ENCODE measurements at places on chromosomes 4 and X.
A peak's percentile ranks its signal among the peaks of the same experiment; 100 is the strongest.

DNA sequence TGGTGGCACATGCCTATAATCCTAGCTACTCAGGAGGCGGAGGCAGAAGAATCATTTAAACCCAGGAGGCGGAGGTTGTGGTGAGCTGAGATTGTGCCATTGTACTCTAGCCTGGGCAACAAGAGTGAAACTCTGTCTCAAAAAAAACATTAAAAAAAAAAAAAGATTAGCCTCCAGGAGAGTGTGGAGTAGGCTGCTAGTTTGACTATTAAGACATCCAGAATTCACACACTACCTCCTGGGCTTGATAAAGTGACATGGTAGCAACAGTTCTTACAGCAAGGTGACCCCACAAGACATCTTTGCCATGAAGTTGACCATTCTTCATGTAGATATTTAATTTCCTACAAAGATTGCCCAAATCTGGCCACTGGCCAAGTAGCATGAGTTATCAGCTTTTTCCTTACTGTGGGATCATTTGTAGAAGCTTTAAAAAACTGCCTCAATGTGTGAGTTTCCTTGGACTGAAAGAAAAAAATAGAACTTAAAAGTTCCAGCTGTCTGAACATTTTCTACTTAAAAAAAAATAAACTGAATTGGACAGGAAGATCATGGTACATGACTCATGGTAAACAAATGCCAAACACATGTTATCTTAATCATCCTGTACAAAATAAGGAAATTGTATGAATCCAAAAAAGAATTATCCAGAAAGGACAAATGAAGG, 35.3 kb upstream of the SPRY1 start:
- DNase-seq: no peak

- no peak for DNase-seq
Measured at GRCh38 chr4:148015058-148015457, 283.2 kb downstream of the ARHGAP10 start.

- DNase-seq: no peak
Measured at GRCh38 chr4:110309675-110310074, 111.3 kb upstream of the ELOVL6 start.

DNA sequence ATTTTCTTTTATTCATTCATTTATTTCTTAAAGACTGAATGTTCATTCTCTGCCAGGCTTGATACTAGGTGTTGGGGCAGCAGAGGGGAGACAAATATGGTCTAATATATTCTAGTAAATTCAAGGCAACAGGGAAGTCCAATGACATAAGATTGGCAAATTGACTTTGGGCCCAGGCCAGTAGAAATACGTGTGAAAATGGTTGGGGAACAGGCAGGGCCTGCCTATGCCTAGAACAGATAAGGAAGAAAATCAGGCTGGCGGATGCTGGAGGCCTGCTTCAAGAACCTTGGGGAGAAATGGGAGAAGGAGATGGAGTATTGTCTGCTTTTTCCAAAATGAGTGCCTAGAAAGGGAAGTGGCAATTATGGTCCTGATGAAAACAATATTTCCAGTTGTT, 108.6 kb downstream of the RTL5 start:
- no peak for DNase-seq

DNA sequence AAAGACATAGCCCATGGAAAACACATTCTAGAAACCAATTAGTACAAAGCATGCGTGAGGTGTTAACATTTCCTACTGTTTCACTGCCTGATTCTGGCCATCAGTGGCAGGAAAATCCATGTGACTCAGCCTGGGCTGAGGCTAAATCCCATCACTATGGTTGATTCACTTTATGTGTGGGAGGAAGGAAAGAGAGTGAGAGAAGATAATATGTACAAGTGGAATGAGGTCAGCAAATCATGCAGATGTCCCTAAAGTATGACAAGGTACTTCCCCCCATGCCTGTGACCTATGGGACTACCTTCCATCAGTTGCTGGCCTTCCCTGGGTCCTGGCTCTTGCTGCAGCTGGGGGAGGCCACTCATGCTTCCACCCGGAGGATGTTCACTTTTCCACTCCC, 64.2 kb upstream of the MAP3K15 start:
- no peak for DNase-seq

- DNase-seq: no peak
Measured at GRCh38 chr4:95524184-95524583, 24.6 kb downstream of the UNC5C start.

GRCh38 chr4:123291329-123291728, 105.3 kb upstream of the SPRY1 start:
- DNase-seq: no peak

- no peak for DNase-seq
Measured at GRCh38 chr4:20418861-20419451, 167.3 kb downstream of the SLIT2 start.

DNA sequence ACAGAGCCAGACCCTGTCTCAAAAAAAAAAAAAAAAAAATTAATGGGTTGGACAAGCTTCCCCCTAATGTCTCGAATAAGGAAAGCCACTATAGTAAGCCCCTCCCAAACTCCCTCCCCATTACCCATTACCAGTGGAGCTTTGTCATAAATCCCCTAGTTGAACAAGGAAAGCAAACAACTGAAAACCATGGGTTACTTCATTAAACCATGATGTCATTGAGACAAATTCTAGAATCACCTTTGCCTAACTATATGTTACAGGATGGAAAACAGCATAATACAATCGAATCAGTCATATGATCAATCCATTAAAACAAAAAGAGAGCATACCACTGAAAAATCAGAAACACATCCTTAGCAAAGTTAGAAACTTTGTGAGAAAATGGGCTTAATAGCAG, 8.2 kb downstream of the ARAP2 start:
- no peak for DNase-seq

DNA sequence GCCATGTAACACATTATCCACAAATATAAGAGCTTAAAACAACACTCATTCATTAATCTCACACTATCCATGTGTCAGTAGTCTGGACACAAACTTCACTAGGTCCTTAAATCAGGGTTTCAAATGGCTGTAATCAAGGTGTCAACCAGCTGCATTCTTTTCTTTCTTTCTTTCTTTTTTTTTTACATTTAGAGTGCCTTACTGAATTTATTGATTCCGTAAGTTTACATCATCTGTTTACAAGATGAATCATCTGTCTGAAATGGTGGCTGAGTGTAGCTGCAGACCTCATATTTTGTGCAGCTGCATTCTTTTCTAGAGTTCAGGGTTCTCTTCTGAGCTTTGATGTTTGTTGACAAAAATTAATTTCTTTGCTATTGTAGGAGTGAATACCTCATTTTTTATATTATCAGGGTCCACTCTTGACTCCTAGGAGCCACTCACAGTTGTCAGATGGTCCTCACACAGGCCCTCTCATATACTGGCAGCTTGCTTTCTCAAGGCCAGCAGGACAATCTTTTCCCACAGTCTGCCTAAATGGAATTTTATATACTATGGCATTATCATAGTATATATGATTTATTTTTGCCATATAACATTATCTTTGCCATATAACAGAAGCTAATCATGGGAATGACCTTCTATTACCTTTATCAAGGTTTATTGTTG, 37.8 kb downstream of the SPOCK3 start:
- DNase-seq: no peak

DNA sequence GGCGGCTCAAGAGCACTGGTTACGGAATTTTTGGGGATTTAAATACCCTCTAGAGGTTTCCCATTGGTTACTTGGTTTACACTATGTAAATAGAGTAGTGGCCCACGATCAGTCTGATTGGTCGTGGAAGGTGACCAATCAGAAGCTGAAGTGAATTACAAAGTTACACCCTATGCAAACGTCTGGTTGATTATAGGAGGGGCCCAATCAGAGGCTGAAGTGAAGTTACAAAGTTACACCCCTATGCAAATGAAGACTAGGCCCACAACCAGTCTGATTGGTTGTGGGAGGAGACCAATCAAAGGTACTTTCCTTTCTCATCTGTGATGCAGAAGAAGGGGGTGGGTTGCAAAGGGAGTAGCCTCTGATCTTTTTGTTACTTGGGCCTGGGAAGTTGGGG, 45.1 kb upstream of the HSD17B10 start:
- DNase-seq: no peak

DNA sequence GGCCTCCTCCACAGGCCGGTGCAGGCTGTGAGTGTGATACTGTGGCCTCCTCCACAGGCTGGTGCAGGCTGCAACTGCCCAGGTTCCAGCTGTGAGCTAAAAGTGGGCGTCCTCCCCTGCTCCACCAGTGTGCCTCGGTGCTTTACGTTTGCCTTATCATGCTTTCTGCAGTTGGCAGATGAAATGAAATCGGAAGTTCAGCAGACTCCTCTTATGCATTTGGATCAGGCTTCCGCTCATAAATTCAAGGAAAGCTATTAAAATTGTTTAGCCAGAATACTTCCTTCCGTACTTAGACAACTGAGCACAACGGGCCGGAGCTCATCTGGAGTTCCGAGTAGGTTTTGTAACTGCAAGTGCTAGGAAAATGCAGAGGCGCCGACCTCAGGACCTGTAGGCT, 12.0 kb downstream of the CYP4V2 start:
- DNase-seq: no peak

- DNase-seq: no peak
Measured at GRCh38 chr4:147730333-147730732, 1.6 kb upstream of the ARHGAP10 start.

DNA sequence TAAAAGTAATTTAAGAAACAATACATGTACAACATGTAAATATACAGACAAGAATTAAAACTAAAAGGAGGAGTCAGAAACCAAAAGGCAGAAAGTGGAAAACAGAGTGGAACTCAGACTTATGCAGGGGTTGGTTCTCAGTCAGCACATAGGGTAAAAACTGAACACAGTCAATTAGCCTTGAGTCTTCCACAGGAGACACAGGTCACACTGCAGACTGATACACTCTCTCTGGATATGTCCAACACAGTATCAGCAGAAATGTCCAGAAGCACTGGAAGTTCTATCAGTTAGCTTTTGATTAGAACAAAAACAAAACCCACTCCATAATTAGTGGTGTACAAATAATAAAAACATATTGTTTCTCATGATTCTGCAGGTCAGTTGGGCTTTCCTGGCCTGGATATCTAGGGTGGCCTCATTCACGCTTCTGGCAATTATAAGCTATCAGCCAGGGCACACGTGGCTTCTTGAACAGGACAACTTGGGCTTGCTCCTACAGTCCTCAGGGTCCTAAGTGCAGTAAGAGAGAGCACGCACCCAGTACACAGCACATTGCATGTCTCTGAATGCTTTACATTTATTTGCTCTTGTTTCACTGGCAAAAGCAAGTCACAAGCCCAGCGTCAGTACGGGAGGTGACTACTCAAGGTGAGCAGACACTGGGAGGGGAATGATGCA, 21.6 kb downstream of the TEC start:
- no peak for DNase-seq

DNA sequence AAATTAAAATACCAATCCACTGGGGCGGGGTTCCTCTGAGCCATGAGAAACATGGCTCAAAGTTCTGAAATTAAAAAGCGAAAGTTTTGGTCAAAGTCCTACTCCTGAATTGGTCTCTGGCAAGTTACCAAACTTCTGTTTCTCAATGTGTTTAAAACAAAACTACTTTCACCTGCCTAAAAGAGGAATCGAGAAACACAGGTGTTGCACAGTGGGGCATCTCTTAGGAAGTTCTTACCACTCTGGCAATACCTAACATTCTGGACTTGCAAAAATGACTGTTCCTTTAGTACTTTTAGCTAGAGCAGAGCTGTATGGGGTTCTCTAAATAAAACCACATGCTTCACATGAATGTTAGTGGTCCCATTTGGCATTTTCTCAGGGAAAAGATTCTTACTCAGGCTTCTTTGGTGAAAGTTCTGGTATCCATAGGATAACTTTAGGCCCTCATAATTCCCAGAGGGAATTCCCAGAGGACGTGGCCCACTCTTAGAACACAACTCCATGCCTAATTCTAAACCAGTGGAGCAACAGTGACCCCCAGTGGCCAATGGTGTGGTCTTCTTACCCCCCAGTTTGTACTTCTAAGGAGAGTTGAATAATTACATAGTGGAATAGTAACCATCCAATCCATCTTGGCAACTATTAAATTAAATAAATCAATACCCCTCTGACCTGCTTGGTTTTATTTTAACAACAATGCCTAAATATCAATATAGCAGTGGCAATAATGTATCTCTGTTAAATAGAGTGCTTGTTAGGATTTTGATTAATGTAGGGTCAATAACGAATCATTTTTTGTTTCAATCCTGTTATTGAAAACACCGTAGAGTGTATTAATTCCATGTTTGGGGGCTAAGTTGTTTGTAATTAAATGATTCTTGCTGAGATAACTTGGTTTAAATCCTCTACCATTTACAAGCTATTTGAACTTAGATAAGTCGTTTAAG, 21.9 kb downstream of the BMP3 start:
- peak; percentile 36 for DNase-seq

GRCh38 chr4:40916880-40917279, 167.1 kb downstream of the NSUN7 start:
- peak; percentile 18 for DNase-seq

GRCh38 chr4:36402008-36402758, 120.8 kb downstream of the DTHD1 start:
- peak; percentile 1 for DNase-seq

DNA sequence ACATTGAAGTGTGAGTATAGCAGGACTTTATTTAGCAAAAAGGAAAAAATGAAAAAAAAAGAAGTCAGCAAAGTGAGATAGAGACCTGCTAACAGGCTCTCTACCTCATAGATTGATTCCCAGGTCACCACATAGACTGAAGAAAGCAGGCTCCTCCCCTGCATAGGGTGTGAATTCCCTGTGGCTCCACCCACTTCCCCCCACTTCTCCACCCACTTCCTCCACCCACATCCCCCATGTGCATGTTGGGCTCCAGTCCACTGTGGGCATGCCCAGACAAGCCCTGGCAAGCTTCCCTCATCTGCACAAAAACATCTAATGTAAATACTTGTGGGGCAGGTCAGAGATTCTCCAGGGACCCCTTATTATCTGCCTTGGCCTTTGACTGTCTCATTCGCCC, 97.8 kb downstream of the TMEM47 start:
- no peak for DNase-seq

Measured in activated T-cell treated with anti-CD3 and anti-CD28 coated beads for 4 hours (primary cell).